ENCODE measurements at places on chromosomes 13 and 19.

- no peak for DNase-seq
Measured at GRCh38 chr13:21948769-21949474, 278.0 kb downstream of the FGF9 start.

DNA sequence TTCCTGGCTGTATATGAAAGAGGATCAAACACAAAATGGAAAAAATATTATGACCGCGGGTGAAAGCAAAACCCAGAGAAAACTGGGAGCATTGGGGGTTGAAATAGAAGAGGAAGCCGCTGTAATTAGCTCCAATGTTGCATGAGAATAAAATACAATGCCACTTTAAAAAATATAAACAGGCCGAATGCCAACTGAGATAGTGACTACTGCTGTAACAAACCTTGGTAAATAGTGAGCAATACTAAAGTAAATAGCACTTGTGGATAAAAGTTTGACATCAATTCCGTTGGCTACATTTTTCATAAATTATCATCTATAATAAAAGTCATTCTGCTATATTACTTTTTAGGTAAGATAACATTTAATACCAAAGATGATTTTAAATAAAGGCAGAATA is 395.8 kb upstream of the MIR17HG start:
- no peak for DNase-seq

GRCh38 chr13:110574161-110574560 is 12.6 kb upstream of the RAB20 start:
- DNase-seq: no peak

- no peak for DNase-seq
Measured at GRCh38 chr19:13588957-13589833, 82.9 kb upstream of the CACNA1A start.

DNA sequence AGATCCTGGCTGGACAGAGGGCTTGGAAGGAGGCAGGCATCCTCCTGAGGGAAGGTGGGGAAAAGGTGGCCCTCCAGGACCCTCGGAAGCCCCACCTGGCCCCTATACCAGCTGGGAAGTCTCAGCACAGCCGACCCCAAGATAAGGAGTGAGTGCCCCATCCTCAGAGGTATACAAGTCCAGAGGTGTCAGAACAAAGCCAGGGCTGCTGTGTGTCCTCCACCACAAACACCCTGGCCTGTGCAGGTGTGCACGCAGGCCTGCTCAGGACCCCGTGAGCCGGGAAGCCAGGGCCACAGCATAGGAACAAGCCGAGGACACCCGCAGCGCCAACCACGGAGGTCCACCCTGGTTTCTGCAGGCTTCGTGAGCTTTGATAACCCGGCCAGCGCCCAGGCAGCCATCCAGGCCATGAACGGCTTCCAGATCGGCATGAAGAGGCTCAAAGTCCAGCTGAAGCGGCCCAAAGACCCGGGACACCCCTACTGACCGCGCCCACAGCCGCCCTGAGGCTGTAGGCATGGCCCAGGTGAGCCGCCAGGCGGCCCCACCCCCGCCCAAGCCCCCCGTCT is 68.6 kb downstream of the CELF5 start:
- DNase-seq: no peak

- no peak for DNase-seq
Measured at GRCh38 chr13:25196971-25197370, 24.9 kb upstream of the AMER2 start.

- no peak for DNase-seq
Measured at GRCh38 chr13:65461590-65461989, 1768.5 kb downstream of the PCDH9 start.

- no peak for DNase-seq
Measured at GRCh38 chr13:104487006-104487405, 1420.8 kb upstream of the SLC10A2 start.

DNA sequence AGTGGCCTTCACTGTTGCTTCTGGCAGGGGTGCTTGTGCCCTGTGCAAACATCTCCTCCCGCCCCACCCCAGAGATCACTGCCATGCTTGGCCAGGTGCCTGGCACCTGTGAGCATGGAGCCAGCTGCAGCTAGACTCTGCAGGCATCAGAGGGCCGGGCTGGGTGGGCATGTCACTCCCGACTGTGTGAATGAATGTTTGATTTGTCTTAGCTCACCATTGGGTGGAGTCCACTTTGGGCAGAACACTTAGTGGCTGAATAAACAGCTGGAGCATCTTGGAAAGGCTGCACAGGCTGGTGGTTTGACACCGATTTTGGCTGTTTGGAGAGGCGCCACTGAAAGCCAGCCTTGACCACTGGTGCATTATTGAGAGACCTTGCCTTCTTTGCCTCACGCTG is 267.3 kb downstream of the DLEU7 start:
- no peak for DNase-seq

DNA sequence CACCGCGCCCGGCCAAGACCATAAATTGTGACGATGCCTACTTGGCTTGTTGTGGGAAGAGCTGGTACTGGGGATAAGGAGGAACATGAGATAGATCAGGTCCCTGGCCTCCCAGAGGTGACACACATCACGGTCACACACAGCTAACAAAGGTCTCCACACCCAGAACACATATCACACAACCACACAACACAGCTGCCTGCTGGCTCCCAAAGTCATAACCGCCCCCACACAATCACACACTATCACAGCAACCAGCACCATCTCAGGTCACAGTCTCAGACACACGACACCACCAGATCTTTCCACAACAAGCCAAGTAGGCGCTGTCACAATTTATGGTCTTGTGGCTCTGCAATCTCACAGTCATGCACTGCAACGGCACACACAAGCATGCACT is 5.7 kb downstream of the COL5A3 start:
- no peak for DNase-seq

DNA sequence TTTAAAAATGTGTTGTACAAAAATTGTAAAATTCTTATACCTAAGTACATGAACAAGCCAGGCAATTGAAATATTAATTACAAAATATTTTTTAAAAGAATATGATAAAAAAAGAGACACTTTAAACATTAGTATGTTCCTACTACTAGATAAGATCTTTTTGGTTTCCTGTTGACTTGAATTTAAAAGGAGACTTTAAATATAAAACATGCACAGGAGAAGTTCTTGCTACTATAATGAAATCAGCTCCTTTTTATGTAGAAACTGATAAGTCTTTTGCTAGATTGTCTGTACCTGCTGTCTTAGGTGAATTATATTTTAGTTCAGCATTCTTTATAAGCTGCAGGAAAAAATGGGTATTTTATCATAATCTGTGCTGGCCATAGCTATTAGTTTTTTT is 140.2 kb downstream of the TNFSF13B start:
- no peak for DNase-seq

DNA sequence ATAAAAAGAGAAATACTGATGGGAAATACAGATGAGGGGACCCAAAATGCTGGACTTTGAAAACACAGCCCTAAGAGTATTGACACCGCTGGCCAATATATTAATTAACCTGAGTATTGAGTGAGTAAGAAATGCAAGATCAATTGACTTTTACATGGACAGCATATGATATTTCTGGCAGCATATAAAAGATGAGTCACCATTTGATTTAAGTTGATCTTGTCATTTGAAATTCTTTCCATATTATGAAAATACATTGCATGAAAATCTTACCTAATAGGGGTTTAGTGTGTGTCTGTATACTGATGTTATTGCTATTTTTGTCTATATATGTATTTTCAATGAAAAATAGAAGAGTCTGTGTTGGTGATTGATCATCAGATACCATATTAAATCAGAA is 619.6 kb downstream of the KCTD12 start:
- DNase-seq: no peak

- no peak for DNase-seq
Measured at GRCh38 chr13:94999871-95000270, 287.5 kb upstream of the SOX21 start.

DNA sequence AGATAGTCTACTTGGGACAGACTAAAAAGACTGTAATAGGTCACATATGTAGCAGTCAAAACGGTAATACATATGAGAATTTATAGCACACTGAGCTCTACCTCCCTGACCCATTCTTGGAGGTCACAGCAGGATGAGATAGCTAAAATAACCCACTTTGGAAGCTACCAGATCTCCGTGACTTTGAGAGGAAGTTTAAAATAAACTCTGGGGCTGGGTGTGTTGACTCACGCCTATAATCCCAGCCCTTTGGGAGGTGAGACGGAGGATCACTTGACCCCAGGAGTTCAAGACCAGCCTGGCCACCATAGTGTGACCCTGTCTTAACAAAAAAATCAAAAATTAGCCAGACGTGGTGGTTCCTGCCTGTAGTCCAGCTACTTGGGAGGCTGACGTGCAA is 45.3 kb downstream of the DHRS12 start:
- no peak for DNase-seq

DNA sequence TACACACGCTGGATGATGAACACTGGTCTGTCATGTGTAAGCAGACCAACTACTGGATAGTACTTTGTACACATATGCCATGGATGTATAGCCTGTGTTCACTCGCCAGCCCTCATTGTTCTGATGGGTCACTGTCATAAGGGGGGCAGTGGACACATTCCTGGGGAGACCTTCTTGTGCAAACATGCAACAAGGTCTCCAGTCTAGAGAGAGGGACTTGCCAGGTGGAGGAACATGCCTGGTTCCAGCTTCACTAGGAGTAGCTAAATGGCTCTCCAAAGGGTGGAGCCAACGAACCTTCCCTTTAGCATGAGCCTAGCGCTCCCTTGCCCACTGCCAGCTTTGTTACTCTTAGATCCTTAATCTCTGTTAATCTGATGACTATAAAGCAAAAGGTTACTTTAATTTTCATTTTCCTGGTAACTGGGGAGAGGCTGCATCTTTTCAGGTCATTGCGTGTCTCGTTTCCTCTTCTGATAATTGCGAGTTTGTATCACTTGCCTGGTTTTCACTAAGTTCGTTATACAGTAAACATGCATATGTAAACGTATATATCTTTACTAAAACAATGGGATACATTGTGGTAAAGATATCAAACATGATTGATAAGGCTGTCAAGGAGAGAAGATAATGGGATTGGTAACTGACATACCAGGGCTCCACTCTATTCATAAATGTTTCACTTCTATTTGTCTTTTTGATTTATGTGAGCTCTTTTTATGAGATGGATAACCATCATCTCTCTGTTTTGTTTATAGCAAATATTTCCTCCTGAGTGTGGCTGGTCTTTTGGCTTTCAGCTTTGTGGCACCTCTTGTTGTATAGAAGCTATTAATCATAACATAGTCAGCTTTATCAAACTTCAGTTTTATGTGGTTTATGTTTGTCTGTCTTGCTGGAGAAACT is 235.2 kb upstream of the SGCG start:
- no peak for DNase-seq

- DNase-seq: no peak
Measured at GRCh38 chr19:35549879-35550523, 4.6 kb downstream of the TMEM147 start.

GRCh38 chr19:41278478-41278877 is 14.3 kb downstream of the HNRNPUL1 start:
- no peak for DNase-seq

DNA sequence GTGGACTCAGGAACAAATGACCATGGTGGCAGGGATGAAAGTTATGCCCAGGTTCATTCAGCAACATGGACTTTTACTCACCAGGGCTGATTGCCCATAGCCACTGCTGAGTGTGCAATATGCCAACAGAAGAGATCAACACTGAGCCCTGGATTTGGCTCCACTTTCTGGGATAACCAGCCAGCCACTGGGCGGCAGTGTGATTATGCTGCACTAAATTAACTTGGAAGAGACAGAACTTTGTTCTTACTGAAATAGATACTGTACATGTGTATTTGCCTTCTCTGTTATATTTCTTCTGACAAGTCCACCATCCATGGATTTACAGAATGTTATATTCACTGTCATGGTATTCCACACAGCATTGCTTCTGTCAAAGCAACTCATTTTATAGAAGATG is 257.4 kb downstream of the TDRD3 start:
- no peak for DNase-seq

DNA sequence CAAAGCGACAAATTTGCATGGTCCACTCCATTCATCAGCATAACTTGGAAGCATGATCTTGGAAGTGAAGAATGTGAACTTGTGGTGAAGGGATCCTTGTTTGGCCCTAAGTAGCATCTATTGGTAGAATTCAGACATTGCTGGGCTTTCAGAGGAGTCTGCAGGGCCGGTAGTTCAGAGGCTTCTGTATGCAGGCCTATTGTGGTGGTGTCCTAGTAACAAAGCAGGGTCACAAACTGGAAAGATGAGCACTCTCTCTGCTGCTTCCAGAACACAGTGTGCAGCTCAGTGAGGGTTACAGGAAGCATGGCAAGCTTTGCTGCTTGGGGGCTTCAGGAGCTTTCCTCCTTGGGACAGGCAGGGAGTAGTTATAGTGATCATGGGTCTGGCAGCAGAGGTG is 206.0 kb downstream of the TDRD3 start:
- no peak for DNase-seq

DNA sequence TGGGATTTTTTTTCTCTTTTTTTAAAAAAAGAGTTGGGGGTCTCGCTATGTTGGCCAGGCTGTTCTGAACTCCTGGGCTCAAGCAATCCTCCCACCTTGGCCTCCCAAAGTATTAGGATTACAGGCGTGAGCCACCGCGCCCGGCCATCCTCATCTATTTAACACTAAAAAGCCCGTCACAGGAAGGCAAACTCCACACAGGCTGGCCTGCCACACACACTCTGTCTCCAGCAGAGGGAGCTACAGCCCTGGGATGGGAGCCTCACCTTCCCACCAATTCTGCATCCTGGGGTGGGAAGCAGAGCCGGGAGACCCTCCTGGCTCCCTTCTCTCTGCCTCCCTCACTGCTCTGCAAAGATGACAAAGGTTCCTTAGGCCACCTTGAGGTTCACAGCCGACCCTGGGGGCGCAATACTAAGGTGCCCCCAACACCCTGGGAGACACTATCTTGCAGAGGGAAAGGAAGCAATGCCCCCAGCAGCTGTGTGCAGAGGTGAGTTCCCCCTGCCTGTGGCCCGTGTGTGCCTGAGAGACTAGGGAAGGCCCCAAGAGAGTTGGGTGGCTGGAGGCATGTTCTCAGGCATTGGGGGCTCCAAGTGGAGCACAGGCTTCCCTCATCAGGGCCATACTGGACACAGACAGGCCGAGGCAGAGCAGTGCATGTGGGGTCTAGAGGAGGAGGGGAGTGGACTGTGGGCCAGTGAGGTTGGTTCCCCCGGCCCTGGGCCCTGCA is 27.4 kb upstream of the TIMM44 start:
- no peak for DNase-seq

DNA sequence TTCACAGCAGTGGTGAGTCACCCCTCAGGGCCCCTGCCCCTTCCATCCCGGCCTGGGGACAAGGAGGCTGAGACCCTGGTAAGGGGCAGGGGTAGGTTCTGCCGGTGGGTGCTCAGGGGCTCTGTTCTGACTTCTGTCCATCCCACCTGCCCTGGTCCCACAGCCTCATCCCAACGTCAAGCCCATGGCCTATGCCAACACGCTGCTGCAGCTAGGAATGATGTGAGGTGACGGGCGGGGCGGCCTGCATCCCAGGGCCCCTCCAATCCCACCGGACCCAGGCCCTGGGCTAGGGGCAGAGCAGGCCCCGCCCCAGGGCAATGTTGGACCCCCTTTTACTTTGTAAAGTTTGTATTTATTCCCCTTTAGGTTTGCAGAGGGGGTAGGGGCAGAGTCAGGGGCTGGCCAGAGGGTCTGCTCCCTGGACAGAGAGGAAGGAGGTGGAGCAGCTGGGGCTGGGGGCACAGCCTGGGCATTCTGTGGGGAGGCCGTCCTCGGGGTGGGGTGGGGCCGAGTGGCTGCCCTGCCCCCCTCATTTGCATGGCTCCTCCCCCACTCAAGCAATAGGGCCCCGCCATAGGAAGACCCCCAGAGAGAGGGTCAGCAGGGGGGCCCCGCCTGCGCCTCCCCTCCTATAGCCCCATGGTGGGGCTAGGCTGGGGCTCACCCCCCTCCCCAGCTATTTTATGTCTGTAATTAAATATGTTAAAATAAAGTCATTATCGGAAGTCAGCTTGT is 23.1 kb downstream of the CCDC8 start:
- peak; percentile 50 for DNase-seq

GRCh38 chr19:35704218-35704617 is at the start of gene ZBTB32:
Gene ZBTB32 (plus strand): TSS chr19:35704558. CDS start chr19:35714627, 10,069 bp downstream.
- no peak for DNase-seq

Data from RWPE2 (cell line).